Fibroblast of gingiva (primary cell): ENCODE measurements at places on chromosomes 3 and 15.

DNA sequence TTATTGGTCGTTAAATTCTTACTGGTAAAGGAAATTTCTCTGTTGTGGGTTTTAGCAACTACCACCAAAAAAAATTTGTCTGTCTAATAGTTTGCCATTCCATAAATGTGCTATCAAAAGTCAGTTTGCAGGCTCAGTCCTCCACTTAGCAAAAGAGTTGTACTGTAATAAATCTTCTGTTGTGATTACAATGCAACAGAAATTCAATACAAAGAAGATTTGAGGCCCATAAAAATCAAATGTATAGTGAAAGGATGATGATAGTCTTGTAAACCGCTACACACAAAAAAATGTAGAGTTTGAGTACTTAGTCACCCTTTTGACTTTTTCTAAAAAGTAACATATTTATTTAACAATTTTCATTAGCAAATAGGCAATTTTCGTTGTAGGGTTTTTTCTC, 251.7 kb downstream of the VGLL3 start:
- DNase-seq, result no peak

GRCh38 chr15:72599855-72600464, 54.5 kb upstream of the GOLGA6B start:
- peak; percentile 48 for DNase-seq

- DNase-seq, result no peak
Measured at GRCh38 chr3:138945709-138946662, 951 bp downstream of the FOXL2 start.

GRCh38 chr3:50123394-50124051, 31.6 kb upstream of the SEMA3F start:
- DNase-seq, result no peak

DNA sequence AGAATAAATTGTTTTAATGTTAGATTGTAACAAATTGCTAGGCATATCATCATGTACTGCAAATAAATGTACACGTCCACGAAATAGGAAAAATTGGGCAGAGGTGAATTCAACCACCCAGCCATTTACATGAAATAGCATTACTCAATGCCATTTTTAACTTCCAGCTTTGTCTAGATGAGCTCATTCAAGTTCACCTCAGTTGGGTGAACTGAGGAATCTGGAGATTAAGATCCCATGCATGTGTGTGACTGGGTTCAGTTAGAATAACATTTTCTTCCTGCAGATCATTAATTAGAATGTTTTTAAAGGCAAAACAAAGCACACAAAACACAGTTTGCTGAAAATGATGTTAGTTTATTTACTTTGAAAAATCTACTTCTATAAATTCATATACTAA, 767.8 kb upstream of the GOLIM4 start:
- no peak for DNase-seq

DNA sequence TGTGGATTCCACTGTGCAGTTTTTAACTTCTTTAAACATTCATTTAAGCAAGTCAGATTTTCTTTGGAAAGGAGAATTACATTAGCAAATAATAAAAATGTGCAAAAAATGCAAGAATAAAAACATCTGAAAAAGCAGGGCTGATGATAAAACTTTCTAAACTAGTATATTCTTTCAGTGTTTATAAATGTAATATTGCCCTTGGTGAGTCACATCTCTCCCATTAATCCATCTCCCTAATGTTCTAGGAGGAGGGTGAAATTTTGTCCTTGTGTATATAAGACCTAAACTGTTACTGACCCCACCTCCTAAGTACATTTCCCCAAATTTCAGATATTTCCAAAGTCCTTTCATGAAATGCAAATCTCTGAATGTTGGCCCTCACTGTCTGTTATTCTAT, 28.5 kb upstream of the DCUN1D1 start:
- DNase-seq, result no peak

DNA sequence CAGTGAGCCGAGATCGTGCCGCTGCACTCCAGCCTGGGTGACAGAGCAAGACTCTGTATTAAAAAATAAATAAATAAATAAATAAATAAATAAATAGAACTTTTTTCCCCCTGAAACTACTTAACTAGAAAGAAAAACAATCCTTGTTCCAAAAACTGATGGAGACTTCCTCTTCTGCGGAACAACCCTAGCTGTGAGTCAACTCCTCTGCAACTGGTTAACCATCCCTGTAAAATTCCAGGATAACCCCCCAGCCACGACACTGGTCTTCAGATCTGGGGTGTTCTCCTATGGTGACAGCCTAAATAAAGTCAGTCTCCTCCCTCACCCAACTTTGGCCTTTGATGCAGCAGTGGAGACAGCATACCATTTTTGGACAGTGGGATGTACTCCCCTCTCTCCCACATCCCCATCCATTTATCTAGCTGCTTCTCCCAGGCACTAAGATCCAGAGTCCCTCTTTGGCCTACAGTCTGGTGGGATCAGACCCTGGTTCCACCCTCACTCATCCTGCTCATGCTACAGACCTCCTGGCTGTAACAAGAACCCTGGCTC, 352.6 kb downstream of the OCA2 start:
- no peak for DNase-seq
